Right lobe of liver (tissue), 6 donors: ENCODE measurements at places on chromosomes 2 and 18. TPM values are rescaled to one million over a fixed set of nuclear protein-coding genes. Genes with fewer than 3 reads are reported as not detected.

DNA sequence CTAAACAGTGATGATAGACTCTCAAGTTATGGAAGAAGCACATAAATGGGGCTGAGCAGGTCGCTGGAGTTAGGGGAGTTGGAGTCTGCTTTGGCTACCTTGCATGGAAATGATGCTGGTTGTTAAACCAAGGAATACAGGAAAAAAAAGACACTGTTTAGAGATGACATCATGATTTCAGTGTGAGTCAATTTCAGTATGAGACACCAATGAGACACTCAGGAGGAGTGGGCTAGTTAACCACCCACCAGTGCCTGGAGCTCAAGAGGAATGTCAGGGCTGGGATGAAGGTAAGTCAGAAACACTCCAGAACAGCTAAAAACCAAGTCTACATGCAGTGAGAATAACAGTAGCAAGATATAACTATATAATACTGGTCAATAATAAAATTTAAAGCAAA, 303.6 kb downstream of the SOX11 start:
- no peak for DNase-seq

DNA sequence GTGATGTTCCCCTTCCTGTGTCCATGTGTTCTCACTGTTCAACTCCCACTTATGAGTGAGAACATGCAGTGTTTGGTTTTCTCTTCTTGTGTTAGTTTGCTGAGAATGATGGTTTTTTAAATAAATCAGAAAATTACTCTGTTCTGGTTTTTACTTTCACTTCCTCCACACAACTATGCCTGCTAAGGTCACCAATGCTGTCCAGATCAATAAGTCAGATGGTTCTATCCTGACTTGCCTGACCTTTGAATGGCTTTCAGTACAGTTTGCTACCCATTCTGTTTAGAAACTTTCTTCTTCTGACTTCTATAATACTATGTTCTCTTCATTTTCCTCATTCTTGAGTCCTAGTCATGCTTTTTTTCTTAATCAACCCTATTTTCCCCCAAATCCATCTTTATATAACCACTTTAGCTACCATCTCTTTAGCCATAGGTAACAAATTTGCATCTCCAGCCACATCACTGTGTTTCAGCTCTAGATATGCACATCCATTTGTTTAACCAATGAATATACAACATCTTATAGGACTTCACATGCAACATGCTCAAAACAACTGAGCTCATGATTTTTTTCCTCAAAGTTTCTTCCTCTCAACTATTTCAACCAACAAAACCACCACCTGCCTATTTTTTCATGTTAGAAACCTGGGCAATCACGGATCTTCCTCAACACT, 58.8 kb upstream of the SLC38A11 start:
- no peak for DNase-seq

GRCh38 chr18:48468151-48468550, 59.0 kb upstream of the ZBTB7C start:
- no peak for DNase-seq

Gene TCF7L1
- total RNA-seq, result 5.0 TPM

GRCh38 chr2:132815516-132815915, 145.5 kb upstream of the LYPD1 start:
- no peak for DNase-seq

DNA sequence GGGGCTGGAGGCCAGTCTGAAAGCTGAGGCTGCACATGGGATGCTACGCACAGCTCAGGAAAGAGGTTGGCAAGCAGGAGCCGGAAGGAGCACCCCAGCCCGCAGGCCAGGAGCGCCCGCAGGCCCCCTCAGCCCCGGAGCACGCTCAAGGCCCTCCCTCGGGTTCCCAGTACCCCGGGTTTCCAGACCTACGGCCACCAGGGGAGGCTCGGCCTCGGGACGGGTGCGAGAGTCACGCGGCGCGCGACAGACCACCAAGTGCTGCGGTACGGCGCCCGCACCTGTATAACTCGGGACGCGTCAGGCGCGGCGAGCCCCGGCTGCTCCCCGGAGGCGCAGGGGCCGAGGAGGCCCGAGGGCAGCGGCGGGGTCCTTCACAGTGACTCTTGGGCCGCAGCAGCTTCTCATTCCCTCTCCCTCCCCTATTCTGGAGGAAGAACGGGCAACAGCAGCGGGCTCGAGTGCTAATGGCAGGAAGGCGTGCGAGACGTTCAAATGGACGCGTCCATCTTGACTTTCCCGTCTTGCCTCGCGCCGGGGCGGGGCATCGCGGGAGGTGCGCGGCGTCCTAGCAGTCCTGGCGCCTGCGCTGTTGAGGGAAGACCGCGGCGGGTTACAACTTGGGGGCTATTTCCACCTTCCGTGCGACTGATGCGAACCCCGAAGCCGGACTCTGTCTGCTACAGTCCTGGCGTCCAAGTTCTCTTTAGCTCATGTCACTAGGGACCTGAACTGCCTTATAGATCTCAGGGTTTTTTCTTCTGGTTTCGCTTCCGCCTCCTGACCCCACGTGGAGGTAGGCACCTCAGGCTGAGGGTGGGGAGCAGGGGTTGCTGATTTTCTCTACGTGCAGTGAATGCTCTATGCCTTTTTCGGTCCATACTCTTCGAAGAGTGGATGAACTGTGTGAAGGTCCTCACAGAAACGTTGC, at the start of gene ANAPC1:
Gene ANAPC1, minus strand, starts transcription at position 533 of the 931 bp plus-strand sequence. CDS start 3,368 bp downstream, outside the sequence.
- DNase-seq, result peak; percentile 91

- no peak for DNase-seq
Observed at GRCh38 chr2:175463589-175464310, 282.2 kb upstream of the ATP5MC3 start.

DNA sequence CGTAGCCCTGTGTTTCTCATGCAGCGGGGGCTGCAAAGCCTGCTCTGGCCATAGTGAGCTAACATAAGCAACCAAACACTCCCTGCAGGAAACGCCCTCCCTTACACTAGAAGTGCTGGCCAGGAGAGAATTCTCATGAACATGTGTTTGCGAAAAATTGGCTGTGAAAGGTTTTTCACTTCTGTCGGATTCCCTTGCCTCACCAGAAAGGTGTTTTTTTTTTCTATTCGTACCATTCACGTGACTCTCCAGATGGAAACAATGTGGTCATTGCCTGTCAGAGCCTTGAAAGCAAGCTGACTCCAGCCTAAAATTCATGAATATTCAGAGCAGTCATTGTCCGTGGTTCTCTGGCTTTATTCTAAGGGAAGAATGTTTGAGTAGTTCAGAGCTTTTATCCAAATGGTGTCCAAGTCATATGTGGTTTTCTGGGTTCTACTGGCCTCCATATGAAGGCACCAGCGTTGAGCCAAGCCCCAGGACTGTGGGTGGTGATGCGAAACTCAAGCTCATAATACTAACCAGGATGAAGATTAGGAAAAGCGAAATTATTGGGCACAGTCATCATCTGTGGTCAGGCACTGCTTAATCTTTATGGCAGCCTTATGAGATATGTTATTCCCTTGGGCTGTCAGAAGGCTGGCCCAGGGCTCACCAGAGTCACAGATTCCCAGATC, 236.4 kb downstream of the ALPK2 start:
- DNase-seq, result no peak

DNA sequence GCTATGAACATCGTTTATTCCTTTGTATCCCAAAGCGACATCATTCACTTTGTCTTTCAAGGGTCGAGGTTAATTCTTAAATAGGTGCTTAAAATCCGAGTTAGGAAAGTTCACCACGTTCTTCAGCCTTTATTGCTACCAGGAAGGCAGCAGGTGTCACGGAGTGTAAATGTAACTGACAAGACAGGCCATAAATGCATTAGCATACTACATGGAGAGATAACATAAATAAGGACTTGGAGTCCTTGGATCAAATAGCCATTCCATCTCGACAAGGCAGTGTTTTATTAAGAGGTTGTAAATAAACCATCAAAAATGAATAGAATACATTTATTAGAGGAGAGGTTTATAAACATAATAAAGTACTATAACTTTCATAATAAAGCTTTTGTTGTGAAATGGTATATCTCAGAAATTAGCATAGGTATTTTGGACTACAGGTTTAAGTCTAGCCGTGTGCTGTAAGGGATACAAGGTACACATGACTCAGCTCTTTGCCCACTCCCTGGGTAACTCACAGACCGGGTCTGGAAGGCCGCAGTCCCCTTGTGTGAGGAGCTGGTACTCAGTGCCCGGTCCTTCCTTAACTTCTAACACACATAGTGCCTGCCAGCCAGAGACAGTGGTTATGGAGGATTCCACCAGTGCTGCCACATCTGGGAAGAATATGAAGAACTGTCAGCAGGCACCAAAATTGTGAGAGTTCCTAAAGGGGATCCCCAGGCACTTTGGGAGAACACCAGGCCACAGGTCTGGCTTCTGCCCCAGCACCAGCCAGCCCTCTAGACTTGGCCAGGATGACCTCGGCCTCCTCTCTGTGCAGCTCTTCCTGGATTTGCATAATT, 29.4 kb downstream of the CAPN13 start:
- no peak for DNase-seq
